Suppressor macrophage treated with lipopolysaccharide for 4 hours (primary cell): ENCODE measurements at places on chromosomes 1 and 21.

DNA sequence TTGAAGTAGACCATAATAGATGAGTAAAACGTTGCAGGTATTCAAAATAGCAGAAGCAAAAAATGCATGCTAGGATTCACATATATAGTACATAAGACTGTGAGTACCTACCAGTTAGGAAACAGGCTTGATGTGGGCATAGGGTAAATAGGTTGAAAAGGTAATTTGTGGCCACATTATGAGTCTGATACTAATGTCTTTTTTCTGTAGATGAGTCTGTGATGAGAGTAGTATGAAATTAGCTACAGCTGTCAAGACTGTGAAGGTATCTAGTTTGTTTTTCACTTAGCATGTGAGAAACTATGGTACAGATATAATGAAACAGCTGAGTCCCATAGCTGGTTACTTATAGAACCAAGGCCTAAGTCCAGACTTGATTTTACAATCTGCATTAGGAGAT is 12.4 kb upstream of the SPATA1 start:
- no peak for DNase-seq

DNA sequence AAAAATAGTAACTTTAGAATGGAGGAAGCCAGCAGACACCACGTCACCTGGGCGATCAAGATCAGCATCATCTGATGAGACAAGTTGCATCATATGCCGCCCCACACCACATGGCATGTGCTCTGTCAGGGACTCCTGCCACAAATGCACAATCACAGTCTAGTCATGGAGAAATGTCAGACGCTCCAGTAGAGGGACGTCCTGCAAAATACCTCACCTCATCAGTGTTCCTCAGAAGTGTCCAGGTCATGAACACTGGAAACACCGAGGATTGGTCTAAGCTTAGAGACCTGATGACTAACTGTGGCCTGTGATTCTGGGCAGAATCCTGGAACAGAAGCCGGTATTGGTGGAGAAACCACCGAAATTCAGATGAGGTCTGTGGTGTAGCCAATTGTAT is 14.3 kb downstream of the ADARB1 start:
- no peak for DNase-seq

GRCh38 chr1:245207056-245207638 is 52.4 kb downstream of the KIF26B start:
- DNase-seq, result no peak

DNA sequence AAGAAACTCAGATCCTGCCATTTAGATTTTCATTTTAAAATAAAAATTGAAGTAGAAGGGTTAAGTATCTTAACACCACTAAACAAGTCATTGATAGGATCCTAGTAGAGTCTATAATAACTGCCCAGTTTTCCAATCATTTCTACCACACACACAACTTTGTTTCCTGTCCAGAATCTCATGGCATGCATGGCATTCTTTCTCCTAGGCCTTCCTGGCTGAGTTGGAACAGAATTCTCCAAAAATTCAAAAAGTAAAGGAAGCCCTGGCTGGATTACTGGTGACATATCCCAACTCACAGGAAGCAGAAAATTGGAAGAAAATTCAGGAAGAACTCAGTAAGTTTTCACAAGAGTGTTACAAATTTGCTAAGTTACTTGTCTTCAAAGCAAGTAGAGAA is 111.4 kb upstream of the BMP8A start:
- no peak for DNase-seq

- DNase-seq, result no peak
Measured at GRCh38 chr1:54190526-54190925, 9.3 kb downstream of the CYB5RL start.

- DNase-seq, result no peak
Measured at GRCh38 chr21:16873176-16873575, 639.7 kb upstream of the CXADR start.

DNA sequence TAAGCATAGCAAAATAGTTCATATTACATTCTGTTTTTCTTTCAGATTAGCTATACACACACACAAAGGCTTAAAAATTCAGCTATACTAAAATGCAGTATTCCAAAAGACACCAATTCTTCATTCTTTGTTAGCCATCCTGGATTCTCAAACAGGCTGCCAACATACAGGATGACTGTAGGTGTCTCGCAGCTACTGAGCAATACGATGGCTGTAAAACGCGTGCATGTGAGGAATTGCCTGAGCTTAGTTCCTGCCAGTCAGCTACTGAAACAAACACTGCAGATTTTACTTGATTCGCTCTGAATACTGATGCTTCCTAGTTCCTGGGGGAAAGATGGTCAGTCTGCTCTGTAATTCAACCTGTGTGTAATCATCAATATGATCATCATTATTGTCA is 24.7 kb upstream of the HMGN1 start:
- peak; percentile 41 for DNase-seq

GRCh38 chr1:210920716-210921694 is 212.9 kb downstream of the KCNH1 start:
- no peak for DNase-seq

DNA sequence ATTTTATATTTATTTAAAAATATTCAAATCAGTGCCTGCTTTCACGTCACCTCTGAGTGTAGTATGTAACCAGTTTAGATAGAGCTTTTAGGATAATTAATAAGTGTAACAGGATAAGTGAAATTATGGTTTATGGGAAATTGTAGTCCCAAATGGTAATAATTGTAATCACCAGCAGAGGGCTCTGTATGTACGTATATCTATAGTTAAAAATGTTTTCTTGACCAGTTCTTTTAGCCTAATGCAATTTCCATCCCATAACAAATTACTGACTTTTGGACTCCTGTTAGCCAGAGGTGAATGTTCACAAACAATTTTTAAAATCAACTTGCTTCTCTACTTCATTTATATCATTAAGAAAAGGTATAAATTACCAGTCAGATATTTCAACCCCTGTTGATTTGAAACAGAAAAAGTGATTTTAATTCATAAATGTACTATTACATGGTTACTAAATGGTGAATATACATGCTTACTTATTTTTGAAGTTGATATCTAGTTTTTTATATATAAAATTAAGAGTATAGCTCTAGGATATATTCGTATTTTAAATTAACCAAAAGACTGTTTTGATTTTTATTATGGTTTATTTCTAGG is 25.3 kb downstream of the SLC30A7 start:
- peak; percentile 75 for DNase-seq

DNA sequence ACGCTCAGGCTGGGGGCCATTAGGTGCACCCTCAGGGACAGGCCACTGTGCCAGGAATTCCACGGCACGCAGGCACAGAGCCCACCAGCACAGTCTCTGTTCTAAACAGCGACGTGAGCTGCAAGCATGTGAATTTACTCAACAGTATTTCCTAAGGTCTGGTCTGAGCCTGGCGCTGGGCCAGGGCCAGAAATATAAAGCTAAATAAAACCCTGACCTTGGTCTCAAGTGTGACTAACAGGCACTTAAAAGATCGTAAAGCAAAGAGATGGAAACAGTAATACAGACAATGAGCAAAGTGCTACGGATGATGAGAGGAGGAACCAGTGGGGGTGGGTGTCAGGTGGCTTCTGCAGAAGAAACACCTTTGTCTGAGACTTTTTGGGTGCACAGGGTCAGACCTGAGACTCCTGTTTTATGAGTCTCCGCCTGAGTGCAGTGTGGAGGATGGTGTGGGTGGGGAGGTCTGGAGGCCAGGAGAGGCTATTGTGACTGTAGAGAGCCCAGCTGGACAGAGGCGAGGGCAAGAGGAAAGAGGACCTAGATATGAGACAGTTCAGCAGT is 53.4 kb upstream of the EDN2 start:
- no peak for DNase-seq

DNA sequence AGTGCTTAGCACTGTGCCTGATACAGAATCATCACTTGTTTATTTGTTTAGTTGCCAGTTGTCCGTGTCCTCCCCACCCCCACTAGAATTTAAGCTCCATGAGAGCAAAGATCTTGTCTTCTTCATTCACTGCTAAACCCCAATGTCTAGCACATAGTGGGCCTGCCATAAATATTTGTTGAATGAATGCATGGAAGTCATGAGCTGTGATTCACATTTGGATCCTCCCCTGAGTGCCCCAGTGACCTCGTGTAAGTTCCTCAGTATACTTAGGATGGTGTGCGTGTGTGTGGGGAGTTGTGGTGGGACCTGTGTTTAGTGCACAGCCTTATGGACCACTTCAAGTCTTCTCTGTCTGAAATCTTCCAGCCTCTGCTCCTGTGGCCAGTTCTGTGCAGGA is 23.1 kb downstream of the IER5 start:
- DNase-seq, result no peak

DNA sequence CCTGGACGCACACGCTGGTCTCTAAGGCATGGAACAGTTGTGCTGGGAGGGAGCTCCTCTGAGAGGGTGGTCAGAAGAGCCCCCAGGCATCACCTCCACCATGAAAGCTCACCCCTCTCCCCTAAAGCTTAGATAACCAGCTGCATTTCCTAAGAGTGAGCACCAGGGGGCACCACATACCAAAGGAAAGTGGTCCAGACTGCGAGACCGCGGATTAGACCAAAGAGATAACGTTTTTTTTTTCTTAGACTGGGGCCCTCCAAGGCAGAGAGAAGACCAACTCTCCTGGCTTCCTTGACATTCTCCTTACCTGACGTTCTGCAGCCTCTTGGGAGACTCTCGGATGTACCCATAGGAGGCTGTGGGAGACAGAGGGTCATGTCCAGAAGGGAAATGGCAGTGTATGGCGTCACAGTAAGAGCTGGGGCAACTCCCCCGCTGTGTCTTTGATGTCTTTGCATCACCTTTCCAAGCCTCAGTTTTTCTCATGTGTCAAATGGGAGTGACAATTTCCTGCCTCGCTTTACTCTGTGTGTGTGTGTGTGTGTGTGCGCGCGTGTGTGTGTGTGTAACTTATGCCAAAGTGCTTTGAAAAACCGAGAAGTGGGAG is 12.3 kb upstream of the IFNLR1 start:
- DNase-seq, result peak; percentile 72

- no peak for DNase-seq
Measured at GRCh38 chr1:200732438-200732837, 6.3 kb upstream of the CAMSAP2 start.

DNA sequence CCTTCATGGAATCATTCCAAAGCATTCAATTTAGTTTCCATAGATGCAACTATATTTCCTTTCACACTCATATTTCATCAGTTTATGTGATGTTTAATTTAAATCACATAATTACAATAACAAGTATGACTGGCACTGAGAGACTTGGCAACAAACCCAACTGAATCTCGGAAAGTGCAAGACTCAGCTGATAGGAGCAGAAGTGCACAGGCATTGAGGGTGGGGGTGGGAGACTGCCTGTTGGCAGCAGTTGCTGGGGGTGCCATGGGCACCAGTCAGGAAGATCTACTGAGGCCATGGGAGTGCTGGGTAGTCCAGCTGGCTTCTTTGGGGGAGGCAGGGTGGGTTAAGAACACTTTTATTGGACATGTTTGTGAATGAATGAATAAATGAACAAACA is 10.4 kb upstream of the HMGB4 start:
- DNase-seq, result no peak

DNA sequence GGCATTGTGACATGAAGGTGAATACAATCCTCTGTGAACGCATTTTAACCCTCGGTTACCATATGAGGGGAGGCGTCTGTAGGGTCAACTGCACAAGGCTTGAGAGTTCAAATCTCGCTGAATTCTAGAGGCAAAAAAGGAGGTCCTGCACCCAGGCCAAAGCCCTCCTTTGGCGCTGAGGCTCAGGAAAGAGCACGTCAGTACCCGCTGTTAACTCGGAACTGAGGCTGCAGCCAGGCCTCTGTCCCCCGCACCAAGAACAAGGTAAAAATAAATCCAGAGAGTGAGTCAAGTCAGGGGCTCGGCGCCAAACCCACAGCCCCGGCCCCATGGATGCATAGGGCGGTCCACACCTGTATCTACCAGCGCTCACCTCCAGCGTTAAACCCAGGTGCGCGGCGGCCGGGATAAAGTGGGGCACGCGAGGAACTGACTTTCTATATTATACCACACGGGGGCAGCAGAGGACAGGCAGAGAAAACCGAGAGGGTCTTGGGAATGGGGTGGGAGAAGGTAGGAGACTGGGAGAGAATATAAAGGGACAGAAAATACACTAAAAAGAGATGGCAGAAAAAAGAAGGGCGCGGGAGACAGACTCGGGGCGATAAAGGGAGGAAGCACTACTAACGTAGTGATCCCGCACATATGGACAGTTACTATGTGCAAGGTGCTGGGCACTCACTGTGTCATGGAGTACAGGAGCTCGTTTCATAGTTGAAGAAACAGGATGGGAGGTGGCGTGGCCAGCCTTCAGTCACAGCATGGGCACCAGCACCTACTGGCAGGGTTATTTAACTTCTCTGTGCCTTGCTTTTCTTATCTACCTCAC is 54.9 kb downstream of the DMRTA2 start:
- DNase-seq, result peak; percentile 27
